ENCODE measurements at places on chromosomes 4 and X.

GRCh38 chr4:80365928-80366327, 30.4 kb downstream of the CFAP299 start:
- peak; percentile 81 for DNase-seq

GRCh38 chr4:101306225-101306624, 41.1 kb downstream of the PPP3CA start:
- no peak for DNase-seq

DNA sequence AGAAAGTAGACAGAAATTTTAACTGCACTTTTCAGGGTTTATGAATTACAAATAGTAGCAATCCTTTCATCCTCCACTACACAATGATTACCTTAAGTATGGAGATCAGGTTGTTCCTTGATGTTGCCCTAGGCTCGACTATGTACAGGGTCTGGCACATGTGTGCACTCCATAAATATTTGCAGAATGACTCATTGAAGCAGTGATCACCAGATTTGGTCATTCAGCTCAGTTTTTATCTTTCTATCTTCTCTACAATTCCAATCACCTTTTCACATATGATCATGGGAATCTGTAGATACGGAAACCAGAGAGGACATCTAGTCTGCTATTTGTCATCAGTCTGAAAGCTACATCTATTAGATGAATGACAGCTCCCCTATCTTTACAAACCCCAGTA, 171.7 kb upstream of the HCCS start:
- DNase-seq, result no peak

- no peak for DNase-seq
These were observed 104.8 kb downstream of the GASK1B start for GRCh38 chr4:158068068-158068467.

DNA sequence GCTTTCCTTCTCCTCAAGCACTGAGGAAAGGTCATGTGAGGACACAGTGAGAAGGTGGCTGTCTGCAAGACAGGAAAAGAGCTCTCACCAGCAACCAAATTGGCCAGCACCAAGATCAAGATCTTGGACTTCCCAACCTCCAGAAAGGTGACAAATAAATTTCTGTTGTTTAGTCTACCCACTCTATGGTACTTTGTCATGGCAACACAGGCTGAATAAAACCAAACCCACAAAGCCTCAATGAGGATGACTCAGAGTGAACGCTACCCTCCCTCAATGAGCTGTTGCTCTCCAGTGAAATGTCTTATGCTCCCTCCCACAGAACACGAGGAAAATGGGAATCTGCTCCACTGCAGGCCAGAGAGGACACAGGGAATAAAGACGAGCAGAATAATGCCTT, 244.1 kb downstream of the RAB28 start:
- DNase-seq, result no peak

- peak; percentile 10 for DNase-seq
These were observed 672 bp downstream of the LONRF3 start for GRCh38 chrX:118974908-118975671.

GRCh38 chr4:89469930-89470375, 162.4 kb upstream of the GPRIN3 start:
- no peak for DNase-seq

GRCh38 chrX:124842205-124842604, 477.5 kb upstream of the TEX13C start:
- DNase-seq, result no peak

GRCh38 chr4:3676907-3677747, 89.1 kb upstream of the ADRA2C start:
- no peak for DNase-seq

DNA sequence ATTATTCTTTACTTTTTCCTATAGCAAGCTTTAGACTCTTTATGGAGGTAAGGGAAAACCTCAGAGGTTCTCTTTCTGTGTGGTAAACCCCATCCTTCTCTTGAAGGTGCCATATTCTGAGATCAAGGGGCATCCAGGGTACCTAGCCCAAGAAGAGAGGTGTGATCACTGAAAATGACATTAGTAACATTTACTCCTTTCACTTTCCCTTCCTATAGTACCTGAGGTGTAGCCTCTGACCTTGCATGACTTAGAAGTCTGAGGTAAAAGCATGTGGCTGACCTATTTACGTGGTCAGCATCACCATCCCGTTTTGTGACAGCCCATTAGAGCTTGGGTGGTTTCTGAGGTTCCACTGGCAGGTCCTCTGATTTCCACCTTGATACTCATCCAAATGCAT, 25.7 kb downstream of the SGMS2 start:
- no peak for DNase-seq

GRCh38 chr4:77579406-77580076, 26.1 kb upstream of the CXCL13 start:
- DNase-seq, result no peak

GRCh38 chrX:109830704-109831206, 97.7 kb upstream of the ACSL4 start:
- DNase-seq, result no peak

GRCh38 chrX:28246675-28247074, 265.4 kb upstream of the DCAF8L1 start:
- no peak for DNase-seq

All from NCI-H1417 (cell line).